SK-MEL-5 (cell line): ENCODE measurements at places on chromosomes 5 and 9. TPM values are rescaled to one million over a fixed set of nuclear protein-coding genes. Genes with fewer than 3 reads are reported as not detected.

Gene ECM2
- total RNA-seq: not detected in 2 replicates

Gene CSNK1G3
- 46.5 and 47.5 TPM in 2 replicates for total RNA-seq

Gene WDR31
- total RNA-seq: 2.2 and 2.4 TPM in 2 replicates

Gene RPL7A
- 2,381 and 2,529 TPM in 2 replicates for total RNA-seq

Gene DAB2
- 221 and 253 TPM in 2 replicates for total RNA-seq

Gene IDNK
- 3.7 and 5.4 TPM in 2 replicates for total RNA-seq
